ENCODE measurements at places on chromosomes 11 and 22.

DNA sequence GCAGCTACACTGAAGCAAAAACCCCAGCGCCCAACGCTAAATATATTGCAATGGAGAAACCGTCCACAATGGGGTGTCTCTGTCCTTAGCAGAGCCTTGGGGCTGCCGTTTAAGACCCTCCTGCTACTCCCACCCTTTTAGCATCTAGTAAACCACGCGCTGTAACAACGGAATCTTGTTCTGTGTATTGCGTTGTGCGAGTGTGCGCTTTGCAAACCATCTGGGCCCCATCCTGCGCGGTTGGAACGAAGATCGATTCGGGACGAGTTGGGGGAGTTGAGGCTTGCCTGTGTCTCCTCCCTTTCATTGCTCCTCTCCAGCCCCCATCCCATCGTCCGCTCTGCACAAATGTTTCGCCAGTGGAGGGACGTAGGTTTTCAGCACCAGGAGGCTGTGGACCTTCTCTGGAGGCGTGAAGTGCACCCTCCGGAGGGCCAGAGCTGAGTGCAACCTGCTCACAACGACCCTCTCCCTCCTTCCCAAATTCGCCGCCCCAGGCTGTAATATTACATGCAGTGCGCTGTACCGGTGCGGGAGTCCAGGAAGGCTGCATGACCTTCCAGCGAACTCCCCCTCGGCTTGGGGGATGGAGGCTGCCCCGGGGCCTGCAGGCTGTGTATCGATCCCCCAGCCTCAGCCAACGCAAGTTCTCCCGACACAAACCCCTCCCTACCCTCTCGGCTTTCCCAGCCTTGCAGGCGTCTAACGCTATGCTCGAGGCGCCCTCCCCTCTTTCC, 1.6 kb upstream of the KMT2A start:
- DNase-seq = peak; percentile 35

DNA sequence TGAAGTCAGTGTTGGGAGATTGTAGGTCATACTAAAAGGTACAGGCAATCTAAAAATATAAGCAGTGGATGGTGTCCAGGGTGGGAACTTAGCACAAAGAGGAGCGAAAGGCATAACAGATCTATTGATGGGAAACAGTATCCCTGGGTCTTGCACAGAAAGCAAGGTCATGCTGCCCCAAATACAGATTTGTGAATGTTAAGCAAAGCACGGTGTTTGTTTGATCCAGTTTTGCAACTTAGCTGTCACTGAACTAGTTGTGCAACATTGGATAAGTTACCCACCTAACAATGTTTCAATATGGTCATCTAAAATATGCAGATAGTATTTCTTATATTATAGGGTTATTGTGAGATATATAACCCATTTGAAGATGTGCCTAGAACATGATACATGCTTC, 162.9 kb downstream of the BLID start:
- DNase-seq = no peak

GRCh38 chr11:95363708-95364107, 132.7 kb upstream of the SESN3 start:
- DNase-seq = no peak

DNA sequence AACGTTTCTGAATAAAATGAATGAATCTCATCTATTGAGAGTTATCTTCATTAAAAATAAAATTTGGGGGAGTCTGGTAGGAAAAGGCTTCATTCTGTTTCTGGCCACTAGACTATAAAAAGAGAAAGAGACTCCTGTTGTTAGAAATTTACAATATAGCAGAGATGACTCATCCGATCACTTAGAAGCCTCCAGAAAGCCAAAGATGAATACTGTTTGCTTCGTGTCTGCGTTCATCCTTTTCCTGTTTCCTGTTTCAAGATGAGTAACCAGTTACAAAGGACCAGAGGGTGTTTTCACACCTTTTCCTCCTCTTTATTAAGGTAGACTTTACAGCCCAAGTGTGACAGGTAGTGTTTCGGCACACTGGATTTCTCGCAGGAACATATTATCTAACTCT, 1120.7 kb downstream of the LRRC4C start:
- DNase-seq = no peak

GRCh38 chr11:28773606-28774005, 665.4 kb downstream of the METTL15 start:
- no peak for DNase-seq

DNA sequence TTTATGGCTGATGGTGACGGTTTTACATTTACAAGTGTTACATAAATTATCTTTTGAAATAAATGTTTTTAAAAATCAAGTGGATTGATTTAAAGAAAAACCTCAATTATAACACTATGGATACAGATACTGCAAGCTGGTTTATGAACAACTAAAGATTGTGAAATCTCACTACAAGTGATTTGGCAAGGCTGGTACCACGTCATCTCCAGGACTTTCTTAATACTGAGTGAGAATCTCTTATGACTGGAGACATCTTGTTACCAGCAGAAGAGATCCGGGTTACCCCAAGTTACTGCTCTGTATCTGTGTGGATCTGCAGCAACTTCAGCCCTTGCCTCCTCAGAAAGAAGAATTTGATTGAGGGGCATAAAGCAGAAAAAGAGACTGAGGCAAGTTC, 452.9 kb downstream of the MN1 start:
- DNase-seq = no peak

DNA sequence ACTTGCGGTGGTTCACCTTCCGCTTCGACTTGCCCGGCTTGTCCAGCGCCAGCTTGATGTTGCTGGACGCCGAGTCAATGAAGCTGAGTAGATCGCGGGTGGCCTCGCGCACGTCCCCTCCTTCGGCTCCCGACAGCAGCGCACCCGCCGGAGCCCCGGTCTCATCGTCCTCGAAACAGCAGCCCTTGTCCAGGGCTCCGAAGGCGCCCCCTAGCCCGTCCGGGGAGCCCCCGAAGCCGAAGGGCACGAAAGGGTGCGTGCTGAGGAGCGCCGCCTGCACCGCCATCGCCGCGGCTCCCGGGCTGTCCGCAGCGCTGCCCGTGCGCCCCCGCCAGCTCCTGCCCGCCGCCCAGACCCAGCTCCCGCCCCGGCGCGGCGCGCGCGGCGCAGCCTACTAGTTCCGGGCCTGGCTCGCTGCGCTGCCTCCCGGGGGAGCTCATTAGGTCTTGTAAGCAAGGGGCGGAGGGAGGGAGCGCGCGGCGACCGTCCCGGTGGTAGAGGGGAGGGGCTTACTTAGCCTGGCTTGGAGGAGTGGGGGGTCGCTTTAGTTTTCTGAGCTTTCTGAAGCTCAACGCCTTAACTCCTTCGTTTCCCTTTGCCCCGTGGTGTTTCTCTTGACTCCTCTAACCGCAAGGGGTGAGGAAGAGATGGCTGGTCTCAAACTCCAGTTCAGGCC, at the start of gene FAM181B:
TSS of gene FAM181B (minus strand) at position 421 of the 676 bp plus-strand sequence. CDS start at position 286, 135 bp downstream.
- peak; percentile 74 for DNase-seq

GRCh38 chr11:18485913-18486528, 30.4 kb downstream of the LDHAL6A start:
- DNase-seq = no peak

DNA sequence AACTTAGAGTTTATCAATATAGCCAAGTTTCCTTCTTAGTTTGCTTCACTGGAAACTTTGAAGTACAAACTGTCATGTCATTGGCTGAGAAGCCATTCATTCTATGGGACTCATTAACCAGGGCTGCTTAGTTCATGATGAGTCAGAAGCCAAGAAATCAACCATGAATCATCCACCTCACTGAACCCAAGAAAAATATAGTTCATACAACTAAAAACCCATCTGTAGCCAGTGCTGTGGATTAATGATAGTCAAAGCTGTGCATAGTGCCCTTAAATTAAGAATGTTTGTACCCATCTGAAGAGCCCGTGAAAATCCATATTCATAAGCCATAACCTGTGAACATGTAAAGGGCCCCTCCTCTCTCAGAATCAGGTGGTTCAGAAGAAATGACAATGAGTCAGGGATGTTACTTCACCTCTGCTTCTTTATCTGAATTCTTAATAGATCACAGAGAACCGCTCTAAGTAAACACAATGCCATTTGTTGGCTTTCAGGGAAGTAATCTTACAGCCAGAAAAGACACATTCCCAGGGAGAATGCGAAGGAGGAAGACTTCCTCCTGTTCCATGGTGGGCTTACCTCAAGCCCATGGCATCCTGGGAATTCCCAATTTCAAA, 25.4 kb downstream of the MMP20 start:
- no peak for DNase-seq

DNA sequence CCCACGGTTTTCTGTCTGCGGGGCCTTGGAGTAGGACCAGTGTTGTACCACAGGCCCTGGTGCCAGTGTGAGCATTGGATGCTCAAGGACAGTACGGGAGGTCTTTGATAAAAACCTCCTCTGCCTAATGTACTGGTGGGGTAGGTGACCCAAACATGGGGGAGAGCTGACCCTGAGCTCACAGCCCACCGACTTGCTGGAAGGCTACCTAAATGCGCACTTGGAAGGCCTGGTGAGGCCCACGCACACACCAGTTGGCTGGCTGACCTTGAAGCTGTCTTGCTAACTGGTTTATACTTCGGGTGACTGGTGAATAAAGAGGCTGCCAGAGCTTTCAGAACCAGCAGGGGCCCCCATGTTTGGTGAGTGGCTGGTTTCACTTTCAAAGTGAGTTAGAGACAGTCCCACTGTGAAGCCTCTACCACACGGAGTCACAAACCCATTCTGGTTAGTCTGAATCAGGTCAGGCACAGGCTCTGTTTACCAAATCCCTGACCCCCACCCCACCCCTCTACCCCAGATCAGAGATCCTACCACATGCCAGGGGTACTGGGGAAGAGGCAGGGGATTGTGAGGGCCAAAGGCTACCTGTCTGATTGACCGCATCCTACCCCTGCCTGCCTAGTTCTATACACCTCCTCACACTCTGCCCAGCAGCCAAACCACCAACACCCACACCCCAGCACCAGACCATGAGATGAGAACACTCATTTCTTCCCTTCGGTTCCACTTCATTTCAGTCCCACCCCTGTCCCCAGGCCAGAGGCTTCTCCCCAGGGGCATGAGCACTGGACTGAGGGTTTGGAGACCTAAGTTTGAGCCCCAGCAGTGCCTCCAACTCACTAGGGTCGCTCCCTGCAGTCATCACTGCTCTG, 12.7 kb upstream of the IL2RB start:
- DNase-seq = no peak

DNA sequence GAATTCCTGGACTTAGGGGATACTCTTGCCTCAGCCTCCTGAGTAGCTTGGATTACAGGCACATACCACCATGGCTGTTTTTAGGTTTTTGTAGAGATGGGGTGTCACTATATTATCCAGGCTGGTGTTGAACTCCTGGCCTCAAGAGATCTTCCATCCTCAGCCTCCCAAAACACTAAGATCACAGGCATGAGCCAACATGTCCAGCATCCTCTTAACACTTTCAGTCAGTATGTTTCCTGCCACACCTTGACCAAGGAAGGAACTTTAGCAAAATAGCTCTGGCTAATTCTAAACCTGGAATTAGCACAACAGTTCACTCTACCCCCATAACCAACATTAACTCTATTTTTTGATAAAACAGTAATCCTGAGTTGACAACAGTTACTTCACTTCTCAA, 27.2 kb upstream of the DNAJB7 start:
- DNase-seq = no peak

GRCh38 chr11:128179039-128179438, 408.3 kb downstream of the ETS1 start:
- no peak for DNase-seq

DNA sequence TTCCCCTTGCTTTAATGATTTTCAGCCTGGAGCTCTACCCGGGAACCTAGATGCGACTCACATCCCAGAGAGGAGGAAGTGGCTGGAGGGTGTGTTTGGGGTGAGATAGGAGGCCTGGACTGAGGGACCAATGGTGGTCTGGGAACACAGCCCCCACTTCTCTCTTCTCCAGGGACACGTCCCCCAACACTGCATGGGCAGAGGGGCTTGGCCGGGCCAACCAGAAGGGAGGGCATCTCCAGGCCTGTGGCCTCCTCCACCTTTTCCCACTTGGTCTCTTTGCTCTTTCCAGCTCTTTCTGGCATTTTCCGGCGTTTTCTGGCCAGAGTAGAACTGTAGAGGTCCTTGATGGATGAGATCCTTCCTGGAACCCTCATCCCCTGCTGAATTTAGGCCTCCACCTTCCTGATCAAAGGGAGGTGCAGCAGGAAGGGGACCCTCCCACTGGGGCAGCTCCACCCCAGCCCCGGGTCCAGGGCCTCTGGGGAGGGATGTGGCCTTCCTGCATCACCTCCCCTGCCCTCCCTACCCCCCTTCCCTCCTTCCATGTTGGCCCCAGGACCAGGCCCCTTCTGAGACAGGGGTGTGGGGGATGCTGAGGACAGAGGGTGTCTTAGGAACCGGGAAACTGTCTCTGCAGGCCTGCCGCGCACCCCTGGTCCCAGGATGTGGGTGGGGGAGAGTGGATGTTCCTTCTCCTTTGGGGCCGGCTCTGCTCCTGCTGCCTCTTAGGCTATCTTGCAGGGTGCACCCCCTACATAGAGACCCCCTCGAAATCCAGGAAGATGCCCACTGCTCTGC, 24.4 kb downstream of the MRGPRG start:
- no peak for DNase-seq

- peak; percentile 42 for DNase-seq
Observed at GRCh38 chr11:122741613-122742300, 86.2 kb downstream of the UBASH3B start.

- no peak for DNase-seq
Observed at GRCh38 chr22:35381424-35382009, 621 bp downstream of the HMOX1 start.

DNA sequence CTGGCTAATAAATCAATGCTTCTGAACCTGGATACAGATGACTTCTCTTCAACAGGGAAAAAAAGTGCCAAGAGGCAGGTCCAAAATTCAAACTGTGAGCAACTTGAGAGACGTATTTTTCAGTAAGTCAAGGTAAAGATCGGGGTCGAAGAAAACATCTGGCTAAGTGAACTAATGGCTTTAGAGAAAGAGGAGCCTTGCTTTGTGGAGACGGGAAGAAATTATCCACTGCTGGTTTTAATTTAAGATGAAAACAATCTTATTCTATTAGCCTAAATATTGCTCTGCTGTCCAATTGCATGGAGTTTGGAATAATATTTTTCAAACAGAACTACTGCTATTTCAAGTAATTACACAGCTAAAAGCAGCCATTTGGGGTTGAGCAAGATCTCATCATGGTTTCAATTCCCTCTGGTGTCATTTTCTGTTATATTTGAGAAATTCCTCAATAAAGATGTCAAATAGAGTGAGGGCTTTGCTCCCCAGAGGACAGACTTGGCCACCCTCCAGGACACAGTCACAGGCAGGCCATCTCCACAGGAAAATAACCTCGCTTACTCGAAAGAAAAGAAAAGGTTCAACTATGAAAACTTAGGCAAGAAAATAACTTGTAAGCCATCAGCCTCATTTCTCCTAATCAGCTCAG, 29.8 kb downstream of the SCUBE1 start:
- DNase-seq = peak; percentile 70

- no peak for DNase-seq
Observed at GRCh38 chr11:74535371-74536160, 42.0 kb upstream of the LIPT2 start.

GRCh38 chr22:48099671-48100070, 1337.2 kb downstream of the TBC1D22A start:
- DNase-seq = no peak

DNA sequence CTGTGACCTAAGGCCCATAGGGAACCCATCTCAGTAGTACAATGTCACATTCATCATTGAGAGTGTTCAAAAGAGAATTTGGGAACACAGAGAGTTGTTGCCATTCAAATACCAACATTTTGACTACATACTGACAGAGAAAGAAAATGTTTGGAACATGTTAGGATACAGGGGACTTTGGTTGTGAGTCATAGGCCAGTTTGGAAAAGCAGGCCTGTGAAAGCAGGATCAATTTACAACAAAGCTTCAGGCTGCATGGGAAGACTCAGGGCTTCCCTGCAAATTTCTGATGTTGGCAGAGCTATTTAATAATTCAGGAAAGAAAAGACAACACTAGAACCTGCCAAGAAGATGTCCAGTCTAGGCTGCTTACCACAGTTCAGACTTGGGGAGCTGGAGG, 374 bp downstream of the NLRP10 start:
- no peak for DNase-seq

Measured in left ventricle myocardium superior (tissue), 1 donor.